ENCODE measurements at places on chromosomes 12 and 14. TPM values are rescaled to one million over a fixed set of nuclear protein-coding genes. Genes with fewer than 3 reads are reported as not detected.

Gene AQP5
- total RNA-seq, result not detected

DNA sequence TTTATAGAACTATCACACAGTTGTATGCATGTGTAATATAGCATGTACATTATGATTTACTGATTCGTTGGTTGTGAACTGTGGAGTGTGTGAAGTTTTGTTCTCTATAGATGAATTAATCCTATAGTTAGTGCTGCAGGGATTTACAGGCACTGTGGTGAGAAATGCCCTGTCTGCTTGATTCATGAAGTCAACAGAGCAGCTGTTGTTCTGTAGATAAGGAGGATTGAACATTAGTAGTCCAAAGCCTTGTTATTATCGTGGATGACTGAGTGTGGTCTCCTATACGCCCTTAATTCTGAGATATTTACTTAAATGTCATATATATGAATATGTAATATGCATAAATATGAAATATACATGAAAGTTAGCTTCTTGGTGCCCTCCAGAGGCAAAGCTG, 98.3 kb downstream of the DNAH10 start:
- DNase-seq, result no peak

Gene TAS2R30
- 0.32 TPM for total RNA-seq

- no peak for DNase-seq
Observed at GRCh38 chr12:107144990-107145389, 51.6 kb upstream of the CRY1 start.

- no peak for DNase-seq
Observed at GRCh38 chr14:85334316-85334715, 195.6 kb upstream of the FLRT2 start.

GRCh38 chr14:64696355-64696857, 7.8 kb upstream of the PLEKHG3 start:
- no peak for DNase-seq

GRCh38 chr14:94034886-94035285, 8.7 kb downstream of the OTUB2 start:
- DNase-seq, result no peak

- DNase-seq, result peak; percentile 73
Observed at GRCh38 chr14:56004786-56005185, 113.4 kb upstream of the PELI2 start.

DNA sequence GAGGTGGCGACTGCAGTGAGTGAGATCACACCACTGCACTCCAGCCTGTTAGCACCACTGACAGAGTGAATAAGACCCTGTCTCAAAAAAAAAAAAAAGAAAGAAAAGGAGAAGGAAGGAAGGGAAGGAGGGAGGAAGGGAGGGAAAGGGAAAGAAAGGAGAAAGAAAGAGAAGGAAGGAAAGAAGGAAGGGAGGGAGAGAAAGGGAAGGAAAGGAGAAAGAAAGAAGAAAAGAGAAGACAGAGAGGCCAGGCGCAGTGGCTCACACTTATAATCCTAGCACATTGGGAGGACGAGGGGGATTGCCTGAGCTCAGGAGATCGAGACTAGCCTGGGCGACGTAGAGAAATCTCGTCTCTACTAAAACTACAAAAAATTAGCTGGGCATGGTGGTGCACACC, 13.2 kb downstream of the DCAF5 start:
- no peak for DNase-seq

- DNase-seq, result no peak
Observed at GRCh38 chr14:71985538-71986189, 53.4 kb downstream of the RGS6 start.

GRCh38 chr12:10749700-10750384, 26.7 kb upstream of the YBX3 start:
- DNase-seq, result peak; percentile 94

- no peak for DNase-seq
Observed at GRCh38 chr14:68815298-68816182, 22.7 kb upstream of the ZFP36L1 start.

Gene HSP90B1
- total RNA-seq, result 592 TPM

Gene PIANP
- total RNA-seq, result 0.34 TPM

- DNase-seq, result no peak
Observed at GRCh38 chr12:32780071-32780470, 24.4 kb upstream of the YARS2 start.

Gene PPM1H
- 1.6 TPM for total RNA-seq

Gene MPHOSPH9
- total RNA-seq, result 67.5 TPM

DNA sequence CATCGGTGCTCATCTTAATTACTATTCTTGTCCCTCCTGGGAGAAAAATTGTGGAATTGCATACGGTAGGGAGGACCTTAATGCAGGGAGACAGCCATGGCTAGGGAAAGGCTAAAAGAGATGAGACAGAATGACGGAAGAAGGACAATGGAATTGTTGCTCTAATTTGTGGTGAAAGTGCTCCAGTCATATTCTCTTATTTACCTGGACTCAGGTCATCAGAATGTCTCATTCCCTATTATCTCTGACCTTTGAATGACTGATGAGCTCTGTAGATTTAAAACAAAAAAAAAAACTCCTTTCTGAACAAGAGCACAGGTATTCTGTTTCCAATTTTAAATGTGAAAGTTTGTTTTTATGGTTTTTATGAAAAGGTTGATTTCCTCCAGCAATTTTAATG, 8.6 kb upstream of the EPS8 start:
- DNase-seq, result peak; percentile 45

DNA sequence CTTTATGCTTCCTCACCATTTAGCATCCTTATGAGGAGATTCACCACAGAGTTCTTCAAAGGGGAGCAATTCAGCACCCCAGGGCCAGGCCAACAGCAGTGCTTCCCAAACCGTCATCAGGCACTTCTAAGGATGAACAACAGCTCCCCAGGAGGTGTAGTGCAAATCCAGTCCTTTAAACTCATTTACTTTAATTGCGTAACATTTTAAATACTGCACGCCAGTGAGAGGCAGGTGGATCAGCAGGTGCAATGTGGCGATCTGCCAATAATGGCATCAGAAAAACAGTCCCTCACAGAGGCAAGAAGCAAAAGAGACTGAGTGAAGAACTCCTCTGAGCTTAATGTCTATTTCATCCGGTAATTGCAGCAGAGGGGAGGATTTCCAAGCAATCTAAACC, 770.9 kb upstream of the FOXG1 start:
- DNase-seq, result no peak

DNA sequence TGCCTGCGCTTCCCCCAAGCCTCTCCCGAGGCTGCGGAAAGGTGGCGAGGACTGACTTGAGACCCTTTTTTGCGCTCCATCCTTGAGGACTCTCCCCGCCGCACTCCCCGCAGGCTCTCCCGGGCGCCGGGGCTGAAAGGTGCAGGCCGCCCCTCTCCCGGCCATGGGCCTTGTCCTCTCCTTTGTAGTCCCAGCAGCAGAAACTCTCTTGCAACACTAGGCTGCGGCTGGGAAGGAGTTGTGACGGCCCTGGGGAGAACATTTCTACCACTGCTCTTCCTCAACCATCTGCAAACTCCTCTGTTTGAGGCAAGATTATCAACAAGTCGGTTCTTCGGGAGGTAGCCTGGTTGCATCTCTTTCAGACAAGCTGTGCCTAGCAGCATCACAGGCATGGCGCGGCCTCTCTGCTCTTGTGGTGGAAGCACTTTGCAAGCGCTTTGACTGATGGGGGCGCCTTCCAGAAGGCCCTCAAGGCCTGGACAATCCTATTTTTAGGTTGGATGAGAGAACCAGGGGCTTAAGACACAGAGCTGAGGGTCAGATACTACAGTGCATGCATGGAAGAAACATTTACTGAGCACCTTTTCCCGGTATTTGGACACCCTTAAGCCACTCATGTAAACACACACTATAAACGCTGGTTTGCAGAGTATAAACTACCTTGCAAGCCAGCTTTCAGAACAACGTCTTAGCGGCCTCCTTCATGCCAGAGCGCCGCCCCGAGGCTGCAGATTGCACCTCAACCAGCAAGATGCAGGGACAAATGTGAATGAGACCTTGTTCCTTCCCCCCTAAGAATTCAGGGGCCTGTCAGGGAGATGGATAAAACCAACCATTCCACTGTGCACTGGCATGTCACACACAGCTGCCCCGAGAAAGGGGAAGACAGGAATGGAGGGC, 1.2 kb upstream of the PRIMA1 start:
- DNase-seq, result no peak

Gene OVCH1
- total RNA-seq, result 0.11 TPM

- peak; percentile 48 for DNase-seq
Observed at GRCh38 chr14:77067632-77068516, 30.2 kb upstream of the CIPC start.

DNA sequence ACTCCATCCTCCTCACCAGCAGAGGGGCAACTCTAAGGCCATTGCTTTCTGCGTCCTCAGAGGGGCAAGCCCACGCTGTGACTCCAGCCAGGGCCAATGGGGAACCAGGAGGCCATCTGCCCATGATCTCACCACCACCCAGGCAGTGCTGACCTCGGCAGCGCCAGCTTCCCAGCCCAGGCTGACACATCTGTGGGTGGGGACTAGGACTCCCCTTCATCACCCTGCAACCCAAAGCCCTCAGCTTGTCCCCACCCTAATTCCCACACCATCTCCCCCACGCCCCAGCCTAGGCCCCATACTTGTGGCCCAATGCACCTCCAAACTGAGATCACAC, 58.6 kb downstream of the VWF start:
- DNase-seq, result no peak

DNA sequence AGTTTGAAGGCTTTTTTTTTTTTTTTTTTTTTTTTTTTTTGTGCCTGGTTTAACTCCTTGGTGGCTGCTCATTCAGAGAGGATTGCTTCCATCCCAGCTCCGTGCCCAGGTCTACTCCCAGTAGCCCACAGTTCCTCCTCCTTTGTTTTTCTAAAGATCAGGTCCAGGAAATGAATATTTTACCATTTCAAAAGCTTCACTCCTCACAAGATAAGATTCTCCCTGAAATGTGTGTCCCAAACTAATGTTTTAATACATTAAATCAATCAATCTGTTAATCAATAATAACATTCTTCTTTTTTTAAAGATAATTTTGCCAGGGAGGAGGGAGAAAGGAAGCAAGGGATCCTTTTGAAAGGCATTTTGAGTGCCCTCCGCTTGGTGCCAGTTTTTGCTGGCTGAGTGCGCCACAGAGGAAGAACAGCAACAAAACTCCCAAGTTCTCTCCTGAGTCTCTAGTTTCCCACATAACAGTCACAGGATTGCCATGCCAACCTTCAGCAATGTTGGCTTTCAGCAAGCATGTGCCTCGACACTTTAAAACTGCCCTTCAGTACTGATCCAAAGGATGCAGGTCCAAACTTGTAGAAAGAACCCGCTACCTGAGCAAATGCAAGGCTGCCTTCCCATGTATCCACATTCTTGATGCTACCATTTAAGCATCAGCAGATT, 99.2 kb downstream of the RMST start:
- DNase-seq, result no peak

DNA sequence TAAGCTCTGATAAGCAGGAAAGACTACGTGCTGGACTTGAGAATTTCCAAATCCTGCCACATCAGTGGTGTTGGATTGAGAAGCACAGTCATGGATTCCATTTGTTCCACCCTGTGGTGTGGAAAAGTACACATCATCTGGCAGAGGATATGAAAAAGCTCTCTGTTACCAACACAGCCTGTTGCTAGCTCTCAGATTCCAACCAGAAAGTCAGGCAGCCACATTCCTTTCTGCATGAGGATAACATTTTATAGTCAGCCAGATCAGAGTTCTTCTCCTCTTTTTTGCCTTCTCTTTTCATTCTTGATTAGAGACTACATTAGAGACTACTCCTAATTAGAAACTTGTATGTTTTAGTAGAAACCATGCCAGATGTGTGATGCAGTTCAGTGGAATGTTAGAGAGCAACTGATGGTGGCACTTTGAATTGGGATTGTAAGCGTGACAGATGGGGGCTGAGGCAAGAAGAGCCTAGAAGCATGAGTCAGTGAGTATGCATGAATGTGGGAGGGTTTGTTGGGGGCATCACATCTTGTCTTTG, 61.2 kb upstream of the STXBP6 start:
- peak; percentile 99 for DNase-seq

GRCh38 chr12:27969624-27970400, 2.7 kb downstream of the PTHLH start:
- DNase-seq, result peak; percentile 37

GRCh38 chr12:88145567-88146505, 3.7 kb downstream of the TMTC3 start:
- no peak for DNase-seq

DNA sequence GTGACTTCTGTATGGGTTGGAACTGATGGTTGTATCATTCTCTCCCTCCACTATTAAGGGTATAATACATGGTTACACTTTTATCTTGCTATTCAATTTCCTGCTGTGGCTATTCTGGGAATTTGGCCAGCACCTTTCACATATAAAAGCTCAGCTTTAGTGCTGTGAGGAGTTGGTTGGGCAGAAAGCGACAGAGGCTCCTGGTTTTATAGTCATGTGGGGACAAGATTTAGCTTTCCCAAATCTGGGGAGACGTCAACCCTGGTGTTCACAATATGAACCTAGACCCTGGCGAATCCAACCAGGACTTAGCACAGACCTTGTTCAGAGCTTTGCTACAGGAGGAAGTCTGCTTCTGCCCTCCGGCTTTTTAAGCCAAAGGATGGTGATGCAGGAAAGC, 36.5 kb downstream of the FOS start:
- peak; percentile 44 for DNase-seq

DNA sequence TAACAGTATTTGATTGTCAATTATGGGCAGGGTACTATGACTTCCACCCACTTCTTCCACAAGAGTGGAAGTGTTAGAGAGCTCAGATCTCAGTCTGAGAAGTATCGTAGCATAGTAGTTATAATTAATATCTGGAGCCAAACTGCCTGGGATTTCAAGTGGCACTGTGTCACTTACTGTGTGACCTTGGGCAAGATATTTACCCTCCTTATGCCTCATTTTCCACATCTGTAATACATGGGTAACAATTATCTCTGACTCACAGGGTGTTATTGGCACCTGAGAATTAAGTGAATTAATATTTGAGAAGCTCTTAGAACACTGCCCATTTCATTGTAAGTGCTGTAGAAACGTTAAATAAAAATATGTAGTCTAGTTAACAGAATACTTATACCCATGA, 11.5 kb downstream of the RAB21 start:
- no peak for DNase-seq

- DNase-seq, result no peak
Observed at GRCh38 chr14:78705989-78706388, 535.8 kb downstream of the NRXN3 start.

- DNase-seq, result no peak
Observed at GRCh38 chr12:105223352-105223845, 12.6 kb downstream of the APPL2 start.

Gene MAP4K5
- total RNA-seq, result 149 TPM
